Gastroesophageal sphincter (tissue), 4 donors: ENCODE measurements at places on chromosomes 2 and 18.

- ATAC-seq: no peak
- no peaks in the 10 kb centered on the region for H3K4me1 ChIP-seq
- no peaks in the 10 kb centered on the region for H3K36me3 ChIP-seq
- no peak overlapping the region for H3K4me3 ChIP-seq
Measured at GRCh38 chr2:217103752-217104545, 244.1 kb upstream of the TNP1 start.

GRCh38 chr18:10210057-10210633, 244.3 kb upstream of the APCDD1 start:
- ATAC-seq: no peak
- H3K4me1 ChIP-seq: no peaks in the 10 kb centered on the region
- H3K27me3 ChIP-seq: no peaks in the 10 kb centered on the region
- H3K36me3 ChIP-seq: no peaks in the 10 kb centered on the region

GRCh38 chr2:7468955-7469354, 551.7 kb downstream of the RNF144A start:
- no peaks in the 10 kb centered on the region for H3K36me3 ChIP-seq
- no peak overlapping the region for H3K27ac ChIP-seq
- no peaks in the 10 kb centered on the region for H3K4me1 ChIP-seq
- H3K27me3 ChIP-seq: peaks cover 8% of the 10 kb centered on the region

GRCh38 chr2:227503433-227504406, 31.8 kb downstream of the AGFG1 start:
- peak; percentile 68 for ATAC-seq
- peaks cover 64% of the 10 kb centered on the region for H3K4me1 ChIP-seq
- H3K36me3 ChIP-seq: no peaks in the 10 kb centered on the region
- H3K27ac ChIP-seq: no peak overlapping the region

DNA sequence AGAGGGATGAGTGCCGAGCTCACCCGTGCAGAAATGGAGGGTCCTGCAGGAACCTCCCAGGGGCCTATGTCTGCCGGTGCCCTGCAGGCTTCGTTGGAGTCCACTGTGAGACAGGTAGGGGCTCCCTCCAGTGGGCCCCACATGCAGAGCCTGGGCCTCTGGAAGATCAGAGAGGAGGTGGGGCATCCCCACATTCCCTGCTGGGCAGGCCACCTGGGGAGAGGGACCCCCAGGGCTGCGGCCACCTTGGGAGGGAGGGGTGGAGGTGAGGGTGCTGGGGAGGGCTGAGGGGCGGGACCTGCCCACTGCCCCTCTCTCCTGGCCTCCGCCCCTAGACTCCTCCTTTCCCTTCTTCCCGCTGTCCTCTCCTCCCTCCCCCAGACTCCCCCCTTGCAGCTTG, 38.5 kb downstream of the MTERF4 start:
- no peak overlapping the region for H3K4me3 ChIP-seq
- H3K4me1 ChIP-seq: no peaks in the 10 kb centered on the region
- peaks cover 34% of the 10 kb centered on the region for H3K27me3 ChIP-seq
- no peak for ATAC-seq
